ENCODE measurements at places on chromosomes 16 and 17. TPM values are rescaled to one million over a fixed set of nuclear protein-coding genes. Genes with fewer than 3 reads are reported as not detected.

GRCh38 chr17:50544516-50544915, 2.5 kb upstream of the SPATA20 start:
- DNase-seq, result no peak

DNA sequence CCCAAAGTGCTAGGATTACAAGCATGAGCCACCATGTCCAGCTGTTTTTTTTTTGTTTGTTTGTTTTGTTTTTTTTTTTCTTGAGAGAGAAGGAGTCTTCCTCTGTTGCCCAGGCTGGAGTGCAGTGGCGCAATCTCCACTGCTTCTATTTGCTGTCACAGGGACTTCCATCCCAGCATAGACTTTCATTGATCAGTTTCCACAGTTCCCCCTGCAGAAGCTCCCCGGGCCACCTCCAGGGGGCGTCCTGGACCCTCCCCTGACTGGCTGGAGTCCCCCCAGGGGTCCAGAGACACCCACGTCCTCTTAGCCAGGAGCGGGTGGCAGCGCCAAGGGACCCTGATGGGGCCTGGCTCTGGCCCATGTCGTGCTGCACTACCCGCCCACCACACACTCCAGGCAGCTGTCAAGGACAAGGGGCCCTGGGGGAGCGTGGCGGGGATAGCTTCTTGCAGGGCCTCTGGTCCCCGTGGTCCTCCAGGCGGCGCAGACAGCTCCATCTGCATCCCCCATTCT, 3.1 kb upstream of the NPW start:
- peak; percentile 36 for DNase-seq

- no peak for DNase-seq
Observed at GRCh38 chr16:52578829-52579498, 32.0 kb upstream of the TOX3 start.

GRCh38 chr16:85642762-85643358, 29.7 kb downstream of the GSE1 start:
- DNase-seq, result no peak

- no peak for DNase-seq
Observed at GRCh38 chr16:66923866-66924265, 1.5 kb downstream of the RRAD start.

The ZPBP2 gene
- not detected for total RNA-seq

The SMPD3 gene
- total RNA-seq, result 1.2 TPM

Data from Calu3 (cell line).